ENCODE measurements at places on chromosomes 2 and 18. TPM values are rescaled to one million over a fixed set of nuclear protein-coding genes. Genes with fewer than 3 reads are reported as not detected.

Gene COL6A3
- total RNA-seq, result 0.15 TPM

Gene RDH14
- 47.7 TPM for total RNA-seq

Gene C2orf80
- total RNA-seq, result not detected

Gene EML6
- total RNA-seq, result 1.9 TPM

Gene CTDP1
- total RNA-seq, result 16.2 TPM

Gene HOXD1
- total RNA-seq, result not detected

Gene SEPTIN10
- 52.8 TPM for total RNA-seq

Gene SERPINB2
- total RNA-seq, result not detected

Gene MPP4
- total RNA-seq, result 0.10 TPM

Gene DSC3
- 1.2 TPM for total RNA-seq

Gene PAX8
- total RNA-seq, result 1.5 TPM

Gene NEU2
- not detected for total RNA-seq

All from A549 treated with ZK216348 at 1 μM for 4 hours (cell line).